ENCODE measurements at places on chromosomes 2 and 18.

DNA sequence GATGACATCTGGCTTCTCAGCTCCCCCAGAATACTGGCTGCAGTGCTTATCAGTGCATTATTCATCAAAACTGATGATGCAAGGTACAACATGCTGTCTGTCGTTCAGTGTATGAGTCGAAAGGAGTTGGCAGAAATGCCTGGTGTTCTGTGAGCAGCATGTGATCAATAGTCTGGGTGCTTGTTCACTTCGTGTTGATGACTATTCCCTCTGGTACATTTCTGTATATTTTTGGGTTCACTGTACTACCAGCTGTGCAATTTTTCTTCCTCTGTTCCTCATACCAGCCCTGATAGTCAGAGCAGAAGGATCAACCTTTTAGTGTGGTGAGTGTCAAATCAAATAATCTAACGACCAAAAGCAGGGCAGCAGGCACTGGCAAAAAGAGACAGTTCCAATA, 59.0 kb upstream of the KLHL14 start:
- DNase-seq = no peak

DNA sequence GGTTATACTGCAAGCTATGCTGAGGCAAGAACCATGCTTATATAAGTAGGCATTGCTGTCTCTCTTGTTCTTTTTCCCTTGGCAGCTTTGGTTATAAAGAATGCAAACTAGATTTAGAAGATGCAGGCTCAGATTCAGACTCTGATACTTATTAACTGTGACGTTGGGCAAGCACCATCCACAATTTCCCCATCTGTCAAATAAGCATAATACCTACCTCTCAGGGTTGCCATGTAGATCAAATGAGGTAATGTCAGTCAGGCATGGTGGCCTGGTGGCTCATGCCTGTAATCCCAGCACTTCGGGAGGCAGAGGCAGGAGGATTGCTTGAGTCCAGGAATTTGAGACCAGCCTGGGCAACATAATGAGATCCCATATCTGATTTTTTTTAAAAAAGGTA, 21.7 kb downstream of the ITGAV start:
- DNase-seq = no peak

DNA sequence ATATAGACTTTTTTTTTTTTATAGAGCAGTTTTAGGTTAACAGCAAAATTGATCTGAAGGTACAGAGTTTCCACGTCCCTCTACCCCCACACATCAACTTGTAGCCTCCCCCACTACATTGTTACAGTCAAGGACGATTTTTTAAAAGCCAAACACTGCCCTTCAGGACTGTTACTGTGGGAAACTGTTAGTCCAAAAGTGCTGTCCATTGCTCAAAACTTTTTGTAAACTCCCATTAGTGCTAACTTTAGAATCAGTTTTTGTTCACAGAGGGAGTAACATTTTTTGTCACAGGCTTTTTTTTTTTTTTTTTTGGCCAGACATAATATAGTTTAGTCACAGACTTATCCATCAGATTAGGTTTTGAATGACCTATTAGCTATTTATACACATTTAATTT, 24.1 kb downstream of the ELP2 start:
- no peak for DNase-seq

DNA sequence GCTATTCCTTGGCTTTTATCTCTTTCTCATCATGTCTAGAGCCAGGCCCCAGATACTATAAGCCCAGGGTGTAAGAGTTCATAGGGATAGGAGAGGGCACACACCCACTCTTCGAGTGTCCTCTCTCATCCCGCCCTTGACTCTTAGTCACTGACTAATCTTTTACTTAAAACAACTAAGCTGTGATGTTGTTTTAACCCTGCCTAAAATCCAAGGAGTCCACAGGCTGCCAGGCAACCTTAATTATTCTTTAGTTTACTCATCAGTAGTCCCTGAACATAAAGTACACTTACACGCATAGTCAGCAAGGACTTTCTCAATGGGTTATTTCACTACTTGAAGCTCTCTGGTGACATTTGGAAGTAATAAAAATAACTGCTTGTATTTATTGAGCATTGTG, 28.4 kb downstream of the GREB1L start:
- no peak for DNase-seq

GRCh38 chr2:176174382-176174823, 14.1 kb upstream of the HOXD1 start:
- DNase-seq = no peak

DNA sequence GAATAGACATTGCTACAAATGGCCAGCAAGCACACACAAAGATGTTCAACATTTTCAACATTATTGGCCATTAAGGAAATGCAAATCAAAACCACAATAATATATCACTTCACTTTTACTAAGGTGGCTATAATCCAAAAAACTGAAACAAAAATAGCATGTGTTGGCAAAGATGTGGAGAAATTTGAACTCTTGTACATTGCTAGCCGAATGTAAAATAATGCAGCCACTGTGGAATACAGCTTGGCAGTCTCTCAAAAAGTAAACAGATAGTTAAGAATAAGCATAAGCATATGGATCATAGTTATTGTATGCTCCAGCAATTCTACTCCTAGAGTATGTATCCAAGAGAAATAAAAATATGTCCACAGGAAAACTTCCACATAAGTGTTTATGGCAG, 192.5 kb downstream of the EN1 start:
- DNase-seq = no peak

DNA sequence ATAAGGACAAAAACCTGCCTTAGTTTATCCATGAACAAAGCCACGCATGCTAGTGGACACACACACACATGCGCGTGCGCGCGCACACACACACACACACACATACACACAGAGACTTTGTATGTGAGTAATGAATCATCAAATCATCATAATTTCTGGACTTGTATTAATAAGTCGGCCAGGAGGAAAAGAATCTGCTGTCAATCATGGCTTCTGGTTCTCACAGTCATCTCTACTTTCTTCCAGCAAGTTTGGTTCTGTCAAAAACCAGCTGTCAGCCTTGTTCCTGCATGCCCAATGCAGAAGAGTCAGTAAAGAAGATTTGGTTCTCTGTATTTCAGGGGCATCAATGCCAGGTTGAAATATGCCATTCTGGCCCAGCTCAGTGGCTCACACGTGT, 1.1 kb upstream of the TTR start:
- DNase-seq = no peak

- DNase-seq = no peak
These were observed 9.3 kb upstream of the KCNS3 start for GRCh38 chr2:17869128-17869527.

DNA sequence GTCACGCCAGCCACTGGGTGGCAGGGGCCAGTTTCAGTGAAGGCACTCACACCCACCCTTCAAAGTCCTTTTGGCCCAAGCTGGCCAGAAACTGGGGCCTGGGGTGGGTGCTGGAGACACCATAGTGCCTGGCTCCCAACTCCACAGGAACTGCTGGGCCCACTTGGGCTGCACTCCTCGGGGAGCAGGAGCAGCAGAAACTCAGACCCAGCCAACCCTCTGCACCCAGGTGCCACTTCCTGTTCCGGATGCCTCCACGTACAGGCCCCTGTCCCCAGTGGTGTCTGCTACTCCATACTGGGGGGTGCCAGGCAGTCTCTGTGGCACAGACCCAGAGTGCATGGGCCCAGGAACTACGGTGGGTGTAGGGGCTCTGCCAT, 42.5 kb upstream of the ZNF519 start:
- no peak for DNase-seq

DNA sequence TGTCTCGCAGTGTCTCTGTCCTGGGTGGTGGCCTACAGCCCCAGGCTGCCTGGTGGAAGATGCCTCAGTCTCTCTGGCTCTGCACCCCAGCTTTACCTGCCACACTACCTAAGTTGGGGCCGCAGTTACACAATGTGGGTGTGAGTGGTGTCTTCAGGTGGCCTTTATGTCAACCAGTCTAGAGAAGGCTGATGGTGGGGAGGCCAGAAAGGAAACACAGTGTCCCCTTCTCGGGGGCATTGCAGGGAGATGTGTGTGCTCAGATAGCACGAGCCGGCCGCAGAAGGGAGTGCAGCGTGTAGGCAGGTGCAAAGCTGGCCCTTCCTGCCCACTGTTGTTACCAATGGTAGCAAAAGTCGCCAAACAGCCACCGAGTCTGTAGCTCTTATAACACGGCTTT, 216.1 kb downstream of the SH3RF3 start:
- DNase-seq = no peak

DNA sequence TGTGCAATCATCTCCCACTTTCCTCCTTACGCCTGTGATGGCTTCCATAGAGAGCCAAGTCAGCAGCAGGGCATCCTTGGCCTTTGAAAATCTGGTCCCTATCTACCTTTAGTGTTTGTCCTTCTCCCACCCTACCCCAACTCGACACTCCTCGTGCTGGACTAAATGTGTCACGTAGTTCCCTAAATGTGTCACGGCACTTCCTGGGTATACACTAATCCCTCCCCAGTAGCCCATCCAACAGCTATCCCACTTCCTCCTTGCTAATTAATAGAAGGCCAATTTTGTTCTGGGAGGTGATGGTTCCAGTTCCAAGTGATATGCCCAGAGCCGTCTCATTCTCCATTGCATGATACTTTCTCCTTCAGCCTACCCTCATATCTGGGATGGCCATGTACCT, 36.5 kb upstream of the ZFP36L2 start:
- no peak for DNase-seq

DNA sequence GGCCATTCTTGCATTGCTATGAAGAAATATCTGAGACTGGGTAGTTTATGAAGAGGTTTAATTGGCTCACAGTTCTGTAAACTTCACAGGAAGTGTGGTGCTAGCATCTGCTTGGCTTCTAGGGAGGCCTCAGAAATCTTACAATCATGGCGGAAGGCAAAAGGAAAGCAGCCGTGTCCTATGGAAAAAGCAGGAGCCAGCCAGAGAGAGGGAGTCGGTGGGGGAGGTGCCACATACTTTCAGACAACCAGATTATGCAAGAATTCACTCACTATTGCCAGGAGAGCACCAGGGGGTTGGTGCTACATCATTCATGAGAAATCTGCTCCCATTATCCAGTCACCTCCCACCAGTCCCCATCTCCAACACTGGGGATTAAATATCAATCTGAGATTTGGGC, 64.1 kb downstream of the CPS1 start:
- no peak for DNase-seq

DNA sequence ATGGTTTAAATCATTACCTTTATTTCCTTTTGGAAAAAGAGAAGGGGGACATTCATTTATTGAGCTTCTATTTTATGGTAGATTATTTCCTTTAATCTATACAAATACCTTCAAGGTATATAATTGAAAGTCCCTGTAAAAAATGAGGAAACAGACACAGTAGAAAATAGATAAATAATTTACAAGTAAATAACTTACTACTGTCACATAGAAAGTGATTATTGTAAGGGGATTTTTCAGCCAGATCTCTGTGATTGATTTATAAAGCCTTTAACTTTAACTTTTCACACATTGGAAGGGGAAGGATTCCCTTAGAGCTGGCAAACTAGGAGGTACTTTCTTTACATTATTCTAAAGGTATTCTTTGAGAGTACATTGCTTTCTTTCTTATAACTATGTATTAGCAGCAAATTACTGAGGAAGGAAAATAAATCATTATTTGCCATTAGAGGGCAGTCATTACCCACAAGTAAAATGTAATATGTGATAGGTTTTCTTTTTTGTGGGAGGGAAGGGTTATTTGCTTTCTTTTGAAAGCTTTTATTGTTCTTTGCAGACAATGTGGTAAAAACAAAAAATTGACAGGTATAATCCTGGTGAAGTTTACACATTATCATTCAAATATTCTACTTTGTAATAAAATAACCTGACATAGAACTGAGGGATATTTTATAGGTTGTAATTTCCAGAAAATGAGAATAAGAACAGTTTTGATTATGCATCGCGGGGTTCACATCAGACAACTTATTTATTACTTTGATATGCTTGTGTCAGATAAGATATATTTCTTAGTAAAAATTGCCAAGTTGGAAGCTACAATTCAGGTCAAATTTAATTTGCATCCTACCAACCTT, 24.8 kb upstream of the RPE start:
- DNase-seq = no peak

DNA sequence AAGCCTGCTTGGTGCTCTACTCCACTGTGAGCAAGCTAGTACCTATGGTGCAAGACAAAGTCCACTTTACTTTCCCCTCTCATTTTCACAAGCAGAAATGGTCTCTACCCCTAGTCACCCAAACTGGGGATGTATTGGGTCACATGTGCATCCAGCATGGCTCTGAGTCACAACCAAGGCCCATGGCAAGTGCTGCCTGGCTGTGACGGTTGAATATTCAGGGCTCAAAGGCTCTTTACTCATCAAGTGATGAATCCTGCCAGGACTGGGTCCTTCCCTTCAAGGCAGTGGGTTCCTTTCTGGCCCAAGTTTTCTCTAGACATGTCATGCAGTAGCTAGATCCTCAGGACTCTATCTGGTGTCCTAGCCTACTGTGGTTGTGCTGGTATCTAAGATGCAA, 311.5 kb downstream of the DLGAP1 start:
- DNase-seq = no peak

DNA sequence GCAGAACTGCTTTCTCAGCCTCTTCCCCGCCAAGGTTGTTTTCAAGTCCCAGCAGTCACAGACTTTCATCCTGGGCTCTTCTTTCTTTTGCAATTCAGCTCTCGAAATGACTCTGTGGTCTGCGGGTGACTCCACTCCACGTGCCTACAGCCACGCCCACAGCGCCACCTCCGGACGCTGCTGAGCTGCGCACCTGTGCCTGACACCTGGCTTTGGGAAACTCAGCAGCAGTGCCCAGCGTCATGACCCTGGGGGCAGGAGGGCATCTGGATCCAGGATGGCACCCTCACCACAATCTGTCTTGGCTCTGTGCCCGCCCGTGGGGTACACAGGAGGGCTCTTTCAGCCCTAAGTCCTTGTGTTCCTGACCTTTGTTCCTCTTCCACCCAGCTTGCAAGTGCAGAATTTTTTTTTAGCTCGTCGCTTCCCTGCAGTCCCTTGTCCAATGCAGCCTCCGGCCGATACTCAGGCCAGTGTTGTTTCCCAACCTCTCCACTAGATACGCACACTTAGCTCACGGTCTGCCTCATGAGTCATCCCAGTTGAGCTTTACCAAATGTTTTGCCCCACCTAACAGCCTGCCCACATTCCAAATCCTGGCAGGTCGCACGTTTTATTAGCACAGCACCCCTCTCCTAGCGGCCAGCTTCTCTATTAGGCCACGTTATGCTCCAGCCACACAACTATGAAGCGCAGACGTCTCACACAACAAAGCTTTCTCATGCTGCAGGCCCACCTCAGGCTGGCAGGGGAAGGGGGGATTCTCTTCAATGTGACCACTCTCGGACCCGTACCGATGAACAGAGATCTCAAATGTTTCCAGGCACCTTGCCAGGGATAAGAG, 6.5 kb upstream of the CAPN10 start:
- peak; percentile 77 for DNase-seq

DNA sequence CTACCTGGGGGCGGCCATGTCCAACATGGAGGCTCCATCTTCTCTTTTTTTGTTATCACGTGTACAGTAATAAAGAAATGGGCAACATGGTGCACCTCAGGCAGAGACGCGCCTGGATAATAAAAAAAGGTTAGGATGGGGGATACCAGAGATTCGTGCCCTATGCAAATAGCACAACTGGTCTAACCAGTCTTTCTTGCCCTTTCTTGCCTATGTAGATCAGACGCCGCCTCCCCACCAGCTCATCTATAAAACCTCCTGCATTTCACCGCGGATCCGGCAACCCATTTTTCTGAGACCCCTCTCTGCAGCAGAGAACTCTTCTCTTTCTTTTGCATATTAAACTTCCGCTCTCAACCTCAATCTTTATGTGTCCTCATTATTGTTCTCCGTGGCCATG, 68.7 kb downstream of the MYL12B start:
- no peak for DNase-seq
